Mesangial cell (primary cell): ENCODE measurements at places on chromosomes 5 and 9. TPM values are rescaled to one million over a fixed set of nuclear protein-coding genes. Genes with fewer than 3 reads are reported as not detected.

The SRP19 gene
- total RNA-seq, result 13.1 and 32.4 TPM in 2 replicates

The ZFP37 gene
- 0.98 and 1.0 TPM in 2 replicates for total RNA-seq

The RABGAP1 gene
- total RNA-seq, result 5.7 and 11.5 TPM in 2 replicates

The SMIM27 gene
- 5.4 and 10.1 TPM in 2 replicates for total RNA-seq

The SH3GL2 gene
- total RNA-seq, result 0.33 and 0.63 TPM in 2 replicates

The FKTN gene
- 5.8 and 17.9 TPM in 2 replicates for total RNA-seq

The SLC27A6 gene
- total RNA-seq, result under 0.01 and 0.63 TPM in 2 replicates

The TAF11L10 gene
- not detected in 2 replicates for total RNA-seq

The RMRP gene
- total RNA-seq, result 148,788 and 178,042 TPM in 2 replicates

The PCDHA9 gene
- under 0.01 TPM in 1 of 2 replicates, not detected in the other for total RNA-seq

The FGF18 gene
- 0.33 and 14.1 TPM in 2 replicates for total RNA-seq

The CFAP157 gene
- total RNA-seq, result not detected in 2 replicates

The GARIN3 gene
- total RNA-seq, result not detected in 2 replicates

The C8G gene
- not detected in 2 replicates for total RNA-seq

The SH2D3C gene
- 0.25 TPM in 1 of 2 replicates, not detected in the other for total RNA-seq

The CCL28 gene
- 2.3 and 4.2 TPM in 2 replicates for total RNA-seq

The SLC25A2 gene
- 0.63 TPM in 1 of 2 replicates, not detected in the other for total RNA-seq

The PTGDS gene
- 4.2 and 463 TPM in 2 replicates for total RNA-seq

The LTC4S gene
- 2.7 TPM in 1 of 2 replicates, not detected in the other for total RNA-seq

The C5orf34 gene
- total RNA-seq, result 0.89 and 5.7 TPM in 2 replicates

The FOXB2 gene
- not detected in 2 replicates for total RNA-seq

The ERAP2 gene
- total RNA-seq, result 26.7 and 50.1 TPM in 2 replicates

The LHX3 gene
- total RNA-seq, result not detected in 2 replicates

The SLC25A48 gene
- total RNA-seq, result not detected in 2 replicates

The CDC20B gene
- not detected in 2 replicates for total RNA-seq

The GRXCR2 gene
- not detected in 2 replicates for total RNA-seq

The FYB1 gene
- total RNA-seq, result 0.13 TPM in 1 of 2 replicates, not detected in the other

The TRIM14 gene
- 7.5 and 10.9 TPM in 2 replicates for total RNA-seq

The IDNK gene
- total RNA-seq, result 0.33 and 0.76 TPM in 2 replicates

The TTC23L gene
- total RNA-seq, result 0.13 TPM in 1 of 2 replicates, not detected in the other

The BSPRY gene
- 0.13 and 0.65 TPM in 2 replicates for total RNA-seq

The SAXO1 gene
- total RNA-seq, result 0.51 TPM in 1 of 2 replicates, not detected in the other

The ADAMTSL2 gene
- under 0.01 and 0.25 TPM in 2 replicates for total RNA-seq

The CRAT gene
- total RNA-seq, result 36.7 and 71.2 TPM in 2 replicates

The HAUS6 gene
- 6.3 and 15.2 TPM in 2 replicates for total RNA-seq

The SOWAHA gene
- total RNA-seq, result 0.16 and 0.63 TPM in 2 replicates

The STPG3 gene
- total RNA-seq, result not detected in 2 replicates

The ADAMTS2 gene
- total RNA-seq, result 3.1 and 4.7 TPM in 2 replicates

The CREB3 gene
- total RNA-seq, result 47.8 and 62.1 TPM in 2 replicates

The RUFY1 gene
- total RNA-seq, result 18.7 and 29.5 TPM in 2 replicates

The KIAA1191 gene
- total RNA-seq, result 102 and 117 TPM in 2 replicates

The PCDHGA7 gene
- total RNA-seq, result 0.49 and 4.1 TPM in 2 replicates

The REXO4 gene
- 16.6 and 17.6 TPM in 2 replicates for total RNA-seq

The GABRA1 gene
- total RNA-seq, result not detected in 2 replicates

The SH3PXD2B gene
- total RNA-seq, result 28.5 and 34.1 TPM in 2 replicates

The CNTNAP3B gene
- 6.0 and 13.7 TPM in 2 replicates for total RNA-seq

The HEMGN gene
- not detected in 2 replicates for total RNA-seq

The AGXT2 gene
- not detected in 2 replicates for total RNA-seq

The CTXN3 gene
- not detected in 2 replicates for total RNA-seq
